Left ventricle myocardium inferior (tissue), 1 donor: ENCODE measurements at places on chromosomes 1 and 21. TPM values are rescaled to one million over a fixed set of nuclear protein-coding genes. Genes with fewer than 3 reads are reported as not detected.

GRCh38 chr21:15520811-15521643 lies 208.8 kb upstream of the USP25 start:
- DNase-seq = no peak

DNA sequence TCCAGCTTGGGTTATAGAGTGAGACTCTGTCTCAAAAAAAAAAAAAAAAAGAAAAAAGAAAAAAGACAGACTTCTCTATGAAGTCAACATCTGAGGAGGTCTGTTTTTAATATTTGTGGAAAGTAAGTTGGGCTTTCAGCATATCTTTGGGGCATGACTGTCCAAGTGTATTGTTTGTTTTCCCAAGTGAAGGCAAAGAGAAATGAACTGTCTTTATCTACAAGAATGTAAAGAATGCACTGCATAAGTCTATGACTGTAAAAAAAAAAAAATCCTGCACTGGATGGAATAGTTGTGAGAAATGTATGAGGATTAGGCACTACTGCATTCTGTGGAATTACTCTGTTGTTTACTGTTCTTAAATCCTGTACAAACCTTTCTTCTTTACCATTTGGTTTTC lies 45.6 kb upstream of the TMEM61 start:
- DNase-seq = no peak

The GSTM1 gene
- total RNA-seq = not detected

The ANGEL2 gene
- 16.4 TPM for total RNA-seq

The RNU1-4 gene
- 6,072 TPM for total RNA-seq

The CELA3B gene
- not detected for total RNA-seq
